ENCODE measurements at places on chromosomes 16 and 17. TPM values are rescaled to one million over a fixed set of nuclear protein-coding genes. Genes with fewer than 3 reads are reported as not detected.

DNA sequence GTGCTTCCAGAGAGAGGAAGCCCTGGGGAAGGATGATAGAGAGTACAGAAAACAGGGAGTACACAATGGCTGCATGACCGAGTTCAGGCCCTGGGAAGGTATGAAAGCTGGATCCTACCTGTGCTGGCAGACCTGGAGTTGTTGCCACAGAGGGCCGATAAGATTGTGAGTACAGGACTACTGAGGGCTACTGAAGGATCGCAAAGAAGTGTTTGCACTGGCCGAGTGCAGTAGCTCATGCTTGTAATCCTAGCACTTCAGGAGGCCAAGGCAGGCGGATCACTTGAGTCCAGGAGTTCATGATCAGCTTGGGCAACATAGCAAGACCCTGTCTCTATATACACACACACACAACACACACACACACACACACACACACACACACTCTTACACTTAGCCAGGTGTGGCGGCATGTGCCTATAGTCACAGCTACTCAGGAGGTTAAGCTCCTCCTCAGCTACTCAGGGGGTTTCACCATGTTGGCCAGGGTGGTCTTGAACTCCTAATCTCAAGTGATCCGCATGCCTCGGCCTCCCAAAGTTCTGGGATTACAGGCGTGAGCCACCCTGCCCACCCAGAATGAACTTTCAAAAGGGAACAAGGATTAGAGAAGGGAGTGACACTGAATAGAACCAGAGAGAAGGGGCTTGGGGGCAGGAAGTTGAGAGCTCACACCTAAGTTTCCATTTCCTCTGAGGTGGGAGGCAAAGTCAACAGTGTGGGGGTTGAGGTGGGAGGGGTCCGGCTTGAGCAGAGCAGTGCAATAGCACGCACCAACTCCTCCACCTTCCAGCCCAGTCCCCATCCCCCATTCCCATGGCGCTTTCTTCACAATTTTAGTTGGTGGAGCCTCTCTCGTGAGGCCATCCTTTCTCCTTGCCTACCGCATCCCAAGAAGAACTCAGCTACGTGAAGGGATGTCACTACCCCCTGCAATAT lies 7.5 kb downstream of the SCIMP start:
- peak; percentile 71 for DNase-seq

DNASE1L2 gene
- total RNA-seq: 9.8 TPM

CXCL16 gene
- total RNA-seq: not detected

LPO gene
- not detected for total RNA-seq

CDT1 gene
- 108 TPM for total RNA-seq

AATK gene
- not detected for total RNA-seq

DYNLL2 gene
- 22.5 TPM for total RNA-seq

All from OCI-LY7 (cell line).